Activated CD8-positive, alpha-beta memory T cell treated with anti-CD3 and anti-CD28 coated beads, Interleukin-2, amount 10 ng/mL, durations not matched to agents 7 days and 5 days (primary cell): ENCODE measurements at places on chromosomes 2 and 18. TPM values are rescaled to one million over a fixed set of nuclear protein-coding genes. Genes with fewer than 3 reads are reported as not detected.

FBXO15 gene
- 0.70 TPM for total RNA-seq

PER2 gene
- total RNA-seq: 11.5 TPM

COX7A2L gene
- total RNA-seq: 80.0 TPM

MRPS9 gene
- total RNA-seq: 24.5 TPM

MROH2A gene
- total RNA-seq: not detected

C2orf15 gene
- total RNA-seq: 0.47 TPM

NT5DC4 gene
- total RNA-seq: not detected

ANTXR1 gene
- total RNA-seq: 0.23 TPM

MAP3K19 gene
- not detected for total RNA-seq

SLC9A4 gene
- 0.05 TPM for total RNA-seq

MORN2 gene
- 0.96 TPM for total RNA-seq

TFPI gene
- not detected for total RNA-seq

ANKMY1 gene
- 21.3 TPM for total RNA-seq

MTLN gene
- total RNA-seq: 69.0 TPM

SULT1C4 gene
- not detected for total RNA-seq

KIAA2012 gene
- 0.05 TPM for total RNA-seq

GRCh38 chr2:6828299-6828584 lies 37.5 kb downstream of the CMPK2 start:
- no peak overlapping the region for H3K4me3 ChIP-seq
- peaks cover 2% of the 10 kb centered on the region for H3K27me3 ChIP-seq
- H3K36me3 ChIP-seq: peaks cover 36% of the 10 kb centered on the region
- H3K27ac ChIP-seq: no peak overlapping the region

DNA sequence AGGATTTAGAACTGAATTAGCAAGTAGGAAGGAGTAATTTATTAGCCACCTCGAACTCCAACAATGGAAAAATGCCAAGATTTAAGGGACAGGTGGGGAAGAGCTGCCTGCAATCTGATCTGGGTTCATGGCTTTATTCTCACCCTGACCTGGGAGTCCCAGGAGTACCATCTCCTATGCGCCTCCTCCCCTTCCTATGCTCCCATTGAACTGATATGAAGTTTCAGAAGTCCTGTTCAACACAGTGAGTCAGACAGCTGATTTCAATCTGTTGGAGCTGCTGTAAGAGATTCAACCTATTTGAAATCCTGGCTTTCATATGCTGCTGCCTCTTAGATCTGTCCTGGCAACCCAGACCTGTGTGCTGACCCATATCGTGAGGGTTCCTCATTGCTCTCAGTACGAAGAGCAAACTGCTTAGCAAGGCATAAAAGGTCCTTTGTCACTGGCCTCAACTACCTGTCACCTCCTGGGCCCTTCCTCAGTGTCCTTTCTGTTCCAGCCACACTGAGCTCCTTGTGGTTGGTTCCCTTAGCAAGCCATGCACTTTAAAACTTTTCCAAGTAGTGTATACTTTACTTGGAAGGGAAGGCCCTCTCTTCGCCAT lies 15.9 kb upstream of the CD28 start:
- no peak for DNase-seq
- no peak overlapping the region for H3K27ac ChIP-seq
- peaks cover 25% of the 10 kb centered on the region for H3K4me1 ChIP-seq
- no peaks in the 10 kb centered on the region for H3K27me3 ChIP-seq
- H3K4me3 ChIP-seq: no peak overlapping the region
- no peaks in the 10 kb centered on the region for H3K36me3 ChIP-seq

DNA sequence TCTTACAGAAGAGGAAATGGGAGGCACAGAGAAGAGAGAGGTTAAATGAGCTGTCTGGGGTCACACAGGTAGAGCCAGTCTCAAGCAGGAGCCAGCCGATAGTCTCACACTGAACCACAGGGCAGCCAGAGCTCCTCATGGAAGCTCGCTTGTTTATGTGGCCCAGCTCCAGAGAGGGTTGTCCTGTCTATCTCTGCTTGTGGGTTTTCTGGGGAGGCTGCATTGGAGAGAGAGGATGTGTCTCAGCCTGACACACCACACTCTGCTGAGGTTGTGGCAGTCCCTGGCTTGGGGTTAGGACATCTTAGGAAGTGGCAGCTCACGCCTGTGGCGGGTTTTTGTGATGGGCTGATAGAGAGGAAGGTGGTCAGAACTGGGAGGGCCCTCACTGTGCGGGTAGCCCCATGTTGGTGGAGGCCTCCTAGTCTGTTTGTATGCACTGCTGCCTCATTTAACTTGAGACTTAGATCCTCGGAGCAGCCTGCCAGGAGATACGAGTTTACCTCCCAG lies 52.3 kb downstream of the TCF7L1 start:
- H3K36me3 ChIP-seq: no peaks in the 10 kb centered on the region
- H3K27me3 ChIP-seq: peaks cover 20% of the 10 kb centered on the region
- H3K27ac ChIP-seq: no peak overlapping the region
- DNase-seq: peak; percentile 47
- H3K4me3 ChIP-seq: no peak overlapping the region

GRCh38 chr2:146785101-146785500 lies 1059.7 kb upstream of the ACVR2A start:
- H3K4me1 ChIP-seq: no peaks in the 10 kb centered on the region
- H3K27me3 ChIP-seq: no peaks in the 10 kb centered on the region
- no peak overlapping the region for H3K4me3 ChIP-seq
- H3K36me3 ChIP-seq: no peaks in the 10 kb centered on the region

DNA sequence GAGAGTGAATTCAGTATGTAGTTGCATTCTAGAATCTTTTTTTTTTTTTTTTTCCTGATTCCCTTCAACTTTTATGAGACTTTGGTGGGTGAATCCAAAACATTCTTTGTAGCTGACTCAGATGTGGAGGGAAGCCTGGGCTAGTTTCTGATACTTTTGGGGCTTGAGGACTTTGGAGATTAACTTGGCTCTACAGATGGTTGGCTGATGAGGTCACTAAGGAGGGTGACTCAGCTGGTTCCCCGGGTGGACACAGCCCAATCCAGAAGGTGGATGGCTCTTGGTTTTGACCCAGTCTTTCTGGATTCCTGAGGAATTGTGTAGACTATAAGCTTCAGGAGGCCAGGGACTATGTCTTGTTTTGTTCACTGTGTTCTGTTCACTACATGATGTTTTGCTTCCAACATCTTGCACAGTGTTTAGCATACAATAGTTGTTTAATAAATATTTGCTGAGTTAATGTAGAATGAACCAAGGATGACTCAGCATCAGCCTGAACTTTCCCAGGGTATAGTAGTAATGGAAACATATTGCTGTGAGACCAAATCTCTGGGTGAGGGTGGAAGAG lies 30.5 kb downstream of the LAMA3 start:
- no peak for DNase-seq
- H3K27me3 ChIP-seq: peaks cover 28% of the 10 kb centered on the region
- H3K4me1 ChIP-seq: no peaks in the 10 kb centered on the region
- no peaks in the 10 kb centered on the region for H3K36me3 ChIP-seq

- no peaks in the 10 kb centered on the region for H3K36me3 ChIP-seq
- DNase-seq: no peak
- H3K4me1 ChIP-seq: no peaks in the 10 kb centered on the region
- H3K27me3 ChIP-seq: peaks cover 55% of the 10 kb centered on the region
- H3K4me3 ChIP-seq: no peak overlapping the region
Observed at GRCh38 chr2:66574701-66575624, 140.0 kb downstream of the MEIS1 start.

- no peak for DNase-seq
- H3K27me3 ChIP-seq: peaks cover 2% of the 10 kb centered on the region
- H3K4me1 ChIP-seq: no peaks in the 10 kb centered on the region
- H3K4me3 ChIP-seq: no peak overlapping the region
Observed at GRCh38 chr2:174870787-174871186, 106.5 kb upstream of the CHRNA1 start.

DNA sequence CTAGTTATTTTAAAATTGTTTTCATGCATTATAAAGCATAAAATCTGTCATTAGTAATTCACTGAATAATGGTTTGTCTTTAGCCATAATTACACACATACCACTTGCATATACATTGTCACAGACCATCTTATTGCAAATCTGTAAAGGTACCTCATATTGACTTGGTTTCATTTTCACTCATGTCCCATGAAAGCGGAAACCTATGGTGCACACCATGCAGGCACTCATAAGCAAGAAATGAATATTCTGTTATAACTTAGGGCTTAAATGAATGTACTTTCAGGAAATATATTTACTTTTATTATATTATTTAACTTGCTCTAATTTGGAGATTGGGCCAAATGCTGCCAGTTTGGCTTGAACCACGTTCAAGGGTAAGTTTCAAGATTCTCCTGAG lies 29.2 kb upstream of the STK17B start:
- DNase-seq: peak; percentile 79
- peaks cover 16% of the 10 kb centered on the region for H3K36me3 ChIP-seq
- H3K27ac ChIP-seq: peak overlapping the region; percentile 92
- no peaks in the 10 kb centered on the region for H3K27me3 ChIP-seq

DNA sequence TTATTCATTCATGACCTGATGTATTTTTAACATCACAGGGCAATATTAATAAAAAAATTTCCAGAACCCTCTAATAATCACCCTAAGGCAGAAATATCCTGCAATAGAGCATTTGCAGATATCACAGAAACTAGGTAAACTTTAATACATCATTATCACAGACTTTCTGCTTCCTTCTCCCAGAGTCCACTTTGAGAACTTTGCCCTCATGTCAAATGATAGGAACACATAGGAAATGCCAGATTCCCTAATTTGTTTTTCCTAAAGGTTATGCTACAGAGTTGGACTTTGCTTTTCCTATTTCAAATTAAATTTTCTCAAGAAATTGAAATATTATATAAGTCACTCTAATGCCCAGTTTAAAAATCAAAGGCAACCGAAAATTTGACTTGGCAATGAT lies 352.8 kb upstream of the LRP1B start:
- H3K27me3 ChIP-seq: no peaks in the 10 kb centered on the region
- DNase-seq: no peak
- H3K4me3 ChIP-seq: no peak overlapping the region

- H3K27me3 ChIP-seq: peaks cover 2% of the 10 kb centered on the region
- H3K27ac ChIP-seq: no peak overlapping the region
- no peak for DNase-seq
- no peak overlapping the region for H3K4me3 ChIP-seq
- no peaks in the 10 kb centered on the region for H3K36me3 ChIP-seq
- peaks cover 18% of the 10 kb centered on the region for H3K4me1 ChIP-seq
Observed at GRCh38 chr2:69717861-69718273, 24.1 kb upstream of the ANXA4 start.

- peaks cover 46% of the 10 kb centered on the region for H3K36me3 ChIP-seq
- H3K4me3 ChIP-seq: no peak overlapping the region
- H3K27me3 ChIP-seq: no peaks in the 10 kb centered on the region
- peaks cover 7% of the 10 kb centered on the region for H3K4me1 ChIP-seq
- H3K27ac ChIP-seq: no peak overlapping the region
Observed at GRCh38 chr2:73851274-73851673, 22.5 kb downstream of the STAMBP start.

DNA sequence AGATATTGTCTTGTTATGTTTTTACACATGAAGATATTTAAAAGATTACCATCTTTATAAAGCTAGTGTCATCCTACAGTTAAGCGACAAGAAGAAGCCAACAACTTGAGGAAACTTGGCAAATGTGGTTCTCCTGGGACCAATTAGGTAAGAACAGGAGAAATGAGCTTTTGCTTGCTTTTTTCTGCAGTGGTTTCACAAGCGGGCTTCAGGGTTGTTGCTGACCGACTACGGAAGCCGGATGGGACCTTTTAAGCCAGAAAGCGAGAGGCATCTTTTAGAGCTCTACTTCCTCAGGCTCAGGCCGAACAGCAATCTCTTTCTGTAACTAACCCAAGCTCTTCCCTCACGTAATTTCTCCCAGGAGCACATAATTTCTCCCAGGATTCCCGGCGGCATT lies 256.5 kb downstream of the CNTNAP5 start:
- DNase-seq: no peak
- H3K4me1 ChIP-seq: no peaks in the 10 kb centered on the region
- no peak overlapping the region for H3K27ac ChIP-seq
- H3K27me3 ChIP-seq: no peaks in the 10 kb centered on the region
- no peaks in the 10 kb centered on the region for H3K36me3 ChIP-seq
- no peak overlapping the region for H3K4me3 ChIP-seq

DNA sequence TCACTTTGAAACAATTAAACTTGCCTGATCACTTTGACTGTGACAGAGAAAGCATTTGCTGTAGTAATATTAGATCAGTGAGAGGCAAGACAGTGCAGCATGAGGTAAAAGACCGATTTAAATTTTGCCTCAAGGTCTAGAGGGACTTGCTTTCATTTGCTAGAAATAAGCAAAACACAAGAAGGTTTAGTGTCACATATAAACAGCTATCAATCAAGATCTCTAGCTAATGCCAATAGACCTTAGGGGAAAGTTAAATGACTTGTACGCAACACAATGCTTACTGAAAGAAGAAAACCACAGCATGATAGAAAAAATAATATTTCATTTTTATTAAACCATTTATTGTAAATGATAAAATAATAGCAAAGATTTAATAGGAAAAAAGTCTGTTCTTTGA lies 113.5 kb downstream of the DSC3 start:
- no peak overlapping the region for H3K27ac ChIP-seq
- no peaks in the 10 kb centered on the region for H3K27me3 ChIP-seq
- no peak for DNase-seq
- H3K4me1 ChIP-seq: no peaks in the 10 kb centered on the region

DNA sequence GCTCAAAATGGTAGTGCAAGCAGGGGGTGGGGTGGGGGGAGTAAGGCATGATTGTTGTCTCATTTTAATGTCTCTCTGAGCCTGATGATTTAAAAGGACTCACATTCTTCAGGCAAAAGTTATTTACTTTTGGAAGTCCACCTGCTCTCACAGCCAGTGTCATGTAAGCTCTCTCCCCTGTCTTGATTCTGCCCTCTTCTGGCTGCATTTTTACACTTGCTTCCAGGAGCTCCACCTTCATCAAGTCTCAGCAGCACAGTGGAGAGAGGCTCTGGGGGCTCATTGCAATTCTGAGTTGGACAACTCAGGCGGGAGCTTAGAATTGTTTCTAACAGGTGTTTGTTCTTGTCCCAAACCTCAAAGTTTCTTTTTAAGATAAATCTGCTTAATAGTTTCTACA lies 39.2 kb downstream of the GNAL start:
- H3K4me3 ChIP-seq: no peak overlapping the region
- no peak overlapping the region for H3K27ac ChIP-seq
- H3K27me3 ChIP-seq: peaks cover 25% of the 10 kb centered on the region
- no peak for DNase-seq
- no peaks in the 10 kb centered on the region for H3K36me3 ChIP-seq

- no peak for DNase-seq
- no peaks in the 10 kb centered on the region for H3K36me3 ChIP-seq
- no peaks in the 10 kb centered on the region for H3K27me3 ChIP-seq
- H3K4me3 ChIP-seq: no peak overlapping the region
- no peak overlapping the region for H3K27ac ChIP-seq
Observed at GRCh38 chr2:25905126-25905525, 26.8 kb upstream of the ASXL2 start.

DNA sequence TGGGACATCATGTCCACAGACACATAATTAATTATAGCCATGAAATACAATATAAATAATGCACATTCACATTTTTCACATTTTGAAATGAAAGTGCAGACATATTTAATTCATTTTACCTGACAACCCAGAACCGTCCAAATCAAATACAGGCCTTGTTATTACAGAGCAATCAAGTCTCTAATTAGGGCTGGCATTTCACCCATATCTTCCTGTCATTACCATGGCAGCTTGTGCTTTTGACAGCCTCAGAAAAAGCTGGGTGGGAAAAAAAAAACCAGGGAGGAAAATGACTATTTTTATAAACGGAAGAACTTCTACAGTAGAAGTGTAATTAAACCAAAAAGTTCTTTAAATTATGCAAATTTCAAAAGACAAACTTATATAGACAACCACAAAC lies 436.4 kb downstream of the FBXO15 start:
- no peak for DNase-seq
- no peaks in the 10 kb centered on the region for H3K27me3 ChIP-seq
- H3K4me1 ChIP-seq: no peaks in the 10 kb centered on the region
- no peak overlapping the region for H3K4me3 ChIP-seq
- no peaks in the 10 kb centered on the region for H3K36me3 ChIP-seq

- H3K4me3 ChIP-seq: no peak overlapping the region
- DNase-seq: no peak
- H3K36me3 ChIP-seq: no peaks in the 10 kb centered on the region
Observed at GRCh38 chr18:24262087-24262486, 123.2 kb downstream of the CABYR start.
